ENCODE measurements at places on chromosomes 12 and 14.

- DNase-seq: no peak
These were observed 13.1 kb downstream of the DYNC1H1 start for GRCh38 chr14:101977311-101978071.

DNA sequence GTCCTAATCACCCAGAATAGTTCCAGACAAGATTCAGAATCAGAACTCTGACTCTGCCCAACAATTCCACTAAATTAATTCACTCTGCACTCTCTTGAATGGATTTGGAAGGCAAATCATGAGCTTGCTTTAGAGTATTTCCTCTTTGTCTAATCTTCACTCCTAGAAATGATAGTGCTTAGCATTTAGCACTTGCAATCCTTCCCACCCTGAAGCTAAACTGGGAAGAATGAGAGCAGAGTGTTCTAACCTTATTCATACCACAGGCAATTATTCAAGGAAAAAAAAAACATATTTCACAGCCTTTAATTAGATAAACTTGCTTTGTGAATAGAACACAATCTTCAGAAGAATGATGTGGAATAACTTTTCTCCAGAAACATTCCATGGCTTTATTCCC, 264.6 kb downstream of the PAWR start:
- DNase-seq: no peak

DNA sequence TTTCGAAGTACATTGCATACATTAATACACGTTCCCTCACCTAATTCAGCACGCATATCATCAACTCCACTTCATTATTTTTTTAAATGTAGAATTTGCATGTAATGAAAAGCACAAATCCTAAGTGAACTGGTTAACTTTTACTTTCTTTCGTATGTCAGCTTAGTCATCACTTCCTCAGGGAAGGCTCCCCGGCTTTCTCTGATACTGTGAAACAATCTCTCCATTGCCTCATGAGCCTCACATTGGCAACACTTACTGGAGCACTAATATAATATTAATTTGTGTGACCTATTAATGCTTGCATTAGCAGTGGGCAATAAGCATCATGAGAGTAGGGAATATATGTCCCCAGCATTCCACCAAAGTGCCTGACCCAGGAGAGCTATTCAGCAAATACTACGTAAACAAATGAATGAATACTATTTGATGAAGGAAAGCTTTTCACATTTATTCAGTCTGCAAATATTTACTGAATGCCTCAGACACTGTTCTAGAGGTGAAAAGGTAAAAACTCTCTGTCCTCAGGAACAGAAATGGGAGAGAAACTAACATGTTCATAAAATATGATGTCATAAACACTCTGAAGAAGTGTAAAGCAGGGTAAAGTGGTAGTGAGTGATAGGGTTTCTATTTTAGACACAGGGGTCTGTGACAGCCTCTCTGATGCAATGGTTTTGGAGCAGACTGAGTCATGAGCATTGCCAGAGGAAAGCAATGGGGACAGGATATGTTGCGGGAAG, 327.5 kb upstream of the DIO2 start:
- no peak for DNase-seq

DNA sequence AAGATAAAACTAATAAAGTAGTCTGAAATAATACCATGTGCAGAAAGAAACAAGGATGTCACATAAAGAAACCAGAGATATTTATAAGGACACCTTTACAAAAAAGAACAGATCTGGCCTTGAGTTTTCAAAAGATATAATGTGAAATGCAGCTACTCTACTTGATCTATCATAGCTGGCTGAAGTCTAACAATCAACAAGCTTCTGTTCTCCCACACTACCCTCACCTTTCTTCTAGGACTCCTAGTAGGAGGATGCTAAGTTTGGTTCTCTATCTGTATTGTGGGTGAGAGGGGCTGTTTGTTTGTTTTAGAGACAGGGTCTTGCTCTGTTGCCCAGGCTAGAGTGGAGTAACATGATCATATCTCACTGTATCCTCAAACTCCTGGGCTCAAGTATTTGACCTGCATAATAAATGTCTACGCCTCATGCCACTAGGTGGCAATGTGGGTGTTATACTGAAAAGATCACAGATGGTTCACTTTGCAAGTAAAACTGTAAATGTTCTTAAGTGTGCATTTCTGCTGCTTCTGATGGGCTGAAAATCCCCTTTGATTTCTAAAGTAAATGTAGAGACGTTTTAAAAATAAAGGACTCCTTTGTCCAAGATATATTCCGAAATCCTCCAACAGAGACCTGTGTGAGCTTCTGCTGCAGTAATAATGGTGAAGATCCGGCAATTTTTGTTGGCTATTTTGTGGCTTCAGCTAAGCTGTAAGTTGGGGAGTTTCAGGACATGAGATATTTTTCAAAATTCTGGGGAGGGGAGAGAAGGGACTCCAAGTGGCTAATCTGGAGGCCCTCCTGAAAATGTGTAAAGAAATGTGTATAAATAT, 269.3 kb downstream of the DAD1 start:
- peak; percentile 49 for DNase-seq

DNA sequence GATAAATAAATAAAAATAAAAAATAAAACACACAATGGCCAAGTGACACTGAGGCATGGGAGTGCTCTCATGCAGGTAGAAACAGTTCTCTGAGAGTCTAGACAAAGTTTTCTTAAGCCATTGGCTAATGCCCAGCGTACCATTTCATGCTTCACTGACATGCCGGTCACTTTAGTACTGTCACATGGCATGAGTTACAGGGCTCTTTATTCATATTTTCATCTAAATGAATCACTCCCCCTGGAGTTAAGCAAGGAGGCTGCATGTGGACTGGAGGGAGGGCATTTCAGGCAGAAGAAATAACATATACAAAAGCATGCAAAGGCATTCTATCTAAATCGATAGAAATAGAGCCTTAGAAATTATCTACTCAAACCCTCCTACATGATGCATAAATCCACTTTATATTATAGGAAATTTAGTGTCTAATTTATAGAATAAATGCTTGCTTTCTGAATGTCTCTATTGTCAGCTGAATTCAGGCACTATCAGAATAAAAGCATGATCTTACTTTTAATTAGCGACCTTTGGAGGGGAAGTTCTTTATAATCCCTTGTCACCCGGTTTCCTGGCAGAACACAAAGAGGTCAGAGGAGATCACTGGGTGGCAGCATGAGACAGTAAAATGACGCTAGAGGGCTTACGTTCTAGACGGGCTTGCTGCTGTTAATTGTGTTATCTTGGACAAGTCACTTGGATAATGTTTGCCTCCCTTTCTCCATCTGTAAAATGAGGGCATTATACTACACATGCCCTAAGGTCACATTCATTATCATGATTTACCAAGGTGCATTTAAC, 17.5 kb downstream of the DYRK4 start:
- peak; percentile 66 for DNase-seq

DNA sequence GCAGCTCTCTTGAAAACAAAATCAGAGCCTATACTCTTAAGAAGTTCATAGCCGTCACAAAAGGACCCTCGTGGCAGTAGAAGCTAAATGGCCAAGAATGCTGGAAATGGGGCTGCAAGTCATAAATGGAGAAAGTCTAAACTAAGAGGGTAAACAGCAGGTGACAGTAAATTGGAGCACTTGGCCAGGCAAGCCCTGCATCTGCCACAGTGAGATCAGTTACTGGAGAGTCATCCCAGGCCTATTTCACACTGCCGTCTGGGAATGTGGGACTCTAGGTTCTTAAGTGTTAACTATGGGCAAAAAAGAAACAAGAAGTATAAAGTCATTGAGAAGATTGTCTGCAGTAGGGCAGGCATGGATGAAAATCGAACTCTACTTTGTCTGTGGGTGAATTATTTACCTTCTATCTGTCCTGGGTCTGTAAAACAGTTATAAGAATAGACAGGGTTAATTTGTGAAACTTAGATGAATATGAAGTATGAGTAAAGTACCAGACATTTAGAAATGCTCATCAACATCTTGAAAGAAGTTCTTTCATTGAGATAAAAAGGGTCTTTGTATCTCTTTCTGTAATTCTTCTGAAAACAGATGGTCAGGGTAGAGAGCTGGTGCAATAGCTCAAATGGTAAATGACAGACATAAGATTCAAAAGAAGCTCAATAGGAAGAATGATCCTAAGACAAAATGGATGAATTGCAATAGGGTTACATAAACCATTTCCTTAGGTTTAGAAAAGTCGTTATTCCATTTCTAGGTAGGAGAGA, 792.5 kb downstream of the DIO2 start:
- no peak for DNase-seq

DNA sequence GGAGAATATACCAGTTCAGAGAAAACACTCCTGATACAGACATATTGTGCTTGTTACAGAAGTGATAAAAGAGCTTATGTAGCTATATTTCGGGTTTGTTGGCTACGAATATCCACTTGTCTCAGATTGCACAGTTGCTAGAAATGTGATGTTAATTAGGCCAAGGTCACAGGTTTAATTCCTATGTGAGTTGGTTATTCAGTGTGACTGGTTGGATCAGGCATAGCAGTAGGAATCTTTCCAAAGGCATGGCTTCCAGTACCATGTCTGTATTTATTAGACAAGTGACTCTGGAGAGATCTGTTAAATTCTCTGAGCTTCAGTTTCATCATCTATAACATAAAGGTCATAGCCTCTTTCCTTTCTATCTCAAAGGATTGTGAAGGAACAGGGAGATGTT, 152.7 kb upstream of the KITLG start:
- no peak for DNase-seq

DNA sequence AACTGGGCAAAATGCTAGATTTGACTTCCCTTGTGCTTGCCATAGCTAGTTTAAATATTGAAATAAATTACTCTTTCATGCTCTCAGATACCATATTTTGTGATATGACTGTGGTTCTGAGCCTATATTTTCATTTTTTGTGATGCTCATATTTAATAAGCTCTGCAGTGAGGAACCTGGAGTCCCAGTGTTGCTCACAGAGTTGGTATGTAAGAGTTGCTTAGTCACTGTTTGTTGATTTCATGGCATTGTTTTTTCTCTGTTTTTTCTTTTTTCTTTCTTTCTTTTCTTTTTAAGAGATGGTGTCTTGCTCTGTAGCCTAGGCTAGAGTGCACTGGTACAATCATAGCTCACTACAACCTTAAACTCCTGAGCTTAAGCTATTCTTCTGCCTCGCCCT, 750.5 kb upstream of the TMEM132C start:
- DNase-seq: no peak

DNA sequence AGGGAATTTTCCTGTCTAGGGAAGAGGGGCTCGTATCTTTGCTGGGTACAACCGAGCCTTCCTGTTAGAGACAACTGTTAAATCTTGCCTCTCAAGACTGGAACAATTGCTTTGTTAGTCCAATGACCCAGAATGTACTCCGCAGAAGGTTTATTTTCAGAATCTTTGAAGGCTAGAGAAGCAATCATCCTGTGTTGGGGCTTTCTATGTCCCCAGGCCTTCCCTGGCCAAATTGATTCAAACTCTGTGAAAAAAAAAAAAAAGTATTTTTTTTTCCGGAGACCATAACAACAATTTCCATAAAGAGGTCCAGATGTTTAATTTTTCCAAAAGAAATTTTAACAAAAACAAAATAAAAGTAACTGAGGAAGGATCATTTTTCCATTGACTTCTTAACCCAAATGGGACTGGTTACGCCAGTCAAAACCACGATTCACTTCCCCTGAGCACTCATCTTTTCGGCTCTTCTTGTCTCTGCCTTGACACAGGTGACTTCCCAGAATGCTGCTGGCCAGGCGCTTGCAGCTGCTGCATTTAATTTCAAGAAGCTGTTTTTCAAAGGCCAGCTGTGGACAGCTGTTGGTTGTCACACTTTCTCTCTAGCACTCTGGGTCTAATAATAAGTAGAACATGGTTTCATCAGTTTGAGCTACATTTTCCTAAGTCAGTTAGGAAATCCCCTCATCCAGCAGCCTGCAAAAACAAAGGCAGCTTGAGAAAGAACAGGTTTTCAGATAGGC, 81.6 kb upstream of the MANSC4 start:
- DNase-seq: no peak

DNA sequence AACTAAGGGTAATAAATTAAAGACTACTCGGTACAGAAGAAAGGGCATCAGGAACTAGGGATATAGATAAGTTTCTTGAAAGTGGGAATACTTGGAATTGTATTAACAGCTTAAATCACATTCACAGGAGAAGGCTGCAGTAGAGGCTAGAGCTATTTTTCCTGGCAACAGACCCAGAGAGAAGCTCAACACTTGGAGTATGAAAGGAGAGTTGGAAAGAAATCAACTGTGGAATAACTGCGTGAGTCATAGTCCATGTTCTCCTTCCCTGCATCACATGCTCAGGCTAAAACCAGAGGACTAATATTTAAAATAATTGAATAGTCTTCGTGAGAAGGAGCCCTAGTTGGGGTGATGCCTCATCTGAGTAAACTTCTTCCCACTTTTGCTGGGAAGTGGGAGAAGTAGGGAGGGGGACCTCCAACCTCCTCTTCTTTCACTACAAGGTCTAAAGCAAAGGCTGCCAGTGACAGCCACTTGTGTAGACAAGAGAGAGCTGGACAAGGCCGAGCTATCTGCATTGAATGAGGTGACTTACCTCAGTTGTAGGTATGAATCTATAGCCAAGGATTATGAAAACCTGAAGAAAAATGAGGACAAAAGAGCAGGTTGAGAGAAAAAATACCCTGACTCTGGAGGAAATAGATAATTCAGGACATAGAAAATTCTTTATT, 32.7 kb downstream of the DYRK2 start:
- no peak for DNase-seq

Data from inflammatory macrophage treated with lipopolysaccharide for 4 hours (primary cell).